ENCODE measurements at places on chromosomes 4 and X. TPM values are rescaled to one million over a fixed set of nuclear protein-coding genes. Genes with fewer than 3 reads are reported as not detected.

DNA sequence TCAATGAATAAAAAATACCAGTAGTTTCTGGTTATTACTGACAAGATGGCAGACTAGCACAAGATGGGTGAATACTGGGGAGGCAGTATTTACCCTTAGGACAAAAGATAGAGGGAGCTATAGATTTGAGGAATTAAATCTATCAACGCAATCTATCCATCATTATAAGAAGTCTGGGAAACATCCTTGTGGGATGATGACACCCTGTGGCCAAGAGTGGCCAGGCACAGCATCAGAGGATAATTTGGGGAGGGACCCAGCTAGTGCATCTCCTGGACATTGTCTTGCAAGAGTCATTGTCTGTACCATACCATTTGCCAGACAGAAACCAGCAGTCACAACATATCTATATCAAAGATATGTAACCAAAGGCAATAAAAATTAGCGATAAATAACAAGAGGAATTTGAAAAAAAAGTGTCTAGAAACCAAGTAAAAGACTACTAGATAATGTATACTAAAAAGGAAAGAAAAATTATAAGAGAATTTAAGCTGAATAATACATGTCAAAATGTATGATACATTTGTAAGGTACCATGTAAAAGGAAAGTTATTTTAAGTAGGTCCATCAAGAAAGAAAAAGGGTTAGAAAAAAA lies 22.9 kb downstream of the KCTD8 start:
- DNase-seq = no peak

- DNase-seq = no peak
Observed at GRCh38 chr4:111631215-111631999, 513.8 kb upstream of the FAM241A start.

DNA sequence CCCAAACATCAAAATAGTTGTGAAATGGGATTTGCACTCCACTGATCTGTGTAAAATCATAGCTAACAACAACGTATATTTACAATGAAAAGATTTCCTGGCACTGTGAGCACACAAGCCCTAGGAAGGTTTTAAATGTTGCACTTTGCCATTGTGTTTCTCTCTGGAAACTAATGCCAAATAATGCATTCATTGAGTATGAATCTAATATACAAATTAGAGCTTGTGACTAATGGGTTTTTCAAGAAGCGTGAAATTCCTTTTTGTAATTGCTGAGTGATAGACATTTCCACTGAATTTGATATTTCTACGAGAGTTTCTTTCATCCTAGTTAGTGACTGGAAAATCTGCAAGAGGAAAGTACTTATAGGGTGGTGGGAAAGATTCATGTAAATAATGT lies 135.9 kb downstream of the COL25A1 start:
- no peak for DNase-seq

DNA sequence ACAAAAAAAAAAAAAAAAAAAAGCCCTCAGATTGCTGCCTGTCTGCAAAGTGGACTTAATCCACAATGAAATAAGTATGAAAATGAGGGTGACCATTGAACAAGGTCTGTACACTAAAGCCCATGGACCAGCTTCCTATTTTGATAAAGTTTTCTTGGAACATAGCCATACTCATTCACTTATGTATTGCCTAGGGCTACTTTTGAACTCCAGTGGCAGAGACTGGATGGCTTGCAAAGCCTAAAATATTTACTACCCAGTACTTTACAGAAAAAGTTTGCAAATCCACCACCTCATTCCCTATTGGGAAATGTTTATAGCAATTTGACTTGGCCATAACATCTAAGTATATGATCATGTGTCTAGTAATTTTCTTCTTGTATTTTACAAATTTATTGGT lies 481.7 kb downstream of the NAF1 start:
- DNase-seq = no peak

- DNase-seq = no peak
Observed at GRCh38 chr4:7716010-7716721, 223.5 kb downstream of the AFAP1 start.

DNA sequence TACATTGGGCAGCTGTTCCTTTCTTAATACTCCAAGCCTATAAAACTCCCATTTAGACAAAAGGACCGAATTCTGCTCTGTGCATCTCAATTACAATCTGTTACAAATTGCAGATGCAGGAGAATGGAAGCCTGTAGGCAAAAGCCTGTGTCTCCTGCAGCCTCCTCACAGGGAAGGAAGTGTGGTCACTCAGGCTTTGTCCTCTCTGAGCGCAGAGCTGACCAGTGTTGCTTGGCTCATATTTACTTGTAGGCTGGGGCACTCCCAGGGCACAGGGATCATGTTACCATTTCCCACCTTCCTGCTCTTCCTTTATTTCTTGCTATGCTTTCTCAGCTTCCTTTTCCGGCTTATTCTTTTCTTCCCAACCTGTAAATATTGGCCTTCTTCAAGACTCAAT lies 15.7 kb downstream of the SUPT20HL2 start:
- DNase-seq = no peak

DNA sequence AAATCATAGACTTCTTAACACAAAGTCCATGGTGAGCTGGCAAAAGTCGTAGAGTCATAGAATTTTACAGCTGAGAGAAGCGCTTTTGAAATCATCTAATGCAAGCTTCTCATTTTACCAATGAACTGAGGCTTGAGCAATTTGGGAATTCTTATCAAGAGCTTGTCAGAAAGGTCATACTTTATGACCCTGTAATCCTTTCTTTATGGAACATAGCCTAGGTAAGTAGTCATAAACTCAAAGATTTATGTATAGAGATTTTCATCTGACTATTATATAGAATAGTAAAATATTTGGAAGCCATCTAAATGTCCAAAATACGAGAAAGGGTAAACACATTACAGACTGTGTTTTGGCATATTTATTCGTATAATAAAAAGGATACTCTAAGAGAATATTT lies 563.5 kb downstream of the PCDH7 start:
- DNase-seq = no peak

DNA sequence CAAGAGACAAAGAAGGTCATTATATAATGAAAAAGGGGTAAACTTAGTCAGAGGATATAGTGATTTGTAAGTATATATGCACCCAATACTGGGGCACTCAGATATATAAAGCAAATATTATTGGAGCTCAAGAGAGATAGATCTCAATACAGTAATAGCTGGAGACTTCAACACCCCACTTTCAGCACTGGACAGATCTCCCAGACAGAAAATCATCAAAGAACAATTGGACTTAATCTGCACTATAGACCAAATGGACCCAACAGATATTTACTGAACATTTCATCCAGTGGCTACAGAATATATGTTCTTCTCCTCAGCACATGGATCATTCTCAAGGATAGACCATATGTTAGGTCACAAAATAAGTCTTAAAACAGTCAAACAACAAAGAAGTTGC lies 47.2 kb upstream of the RBMXL3 start:
- DNase-seq = no peak

- no peak for DNase-seq
Observed at GRCh38 chrX:98380106-98380505, 1496.4 kb downstream of the RPA4 start.

GRCh38 chrX:153600032-153600373 lies 1.1 kb upstream of the CCNQ start:
- DNase-seq = no peak

HSFX1 gene
- 0.21 TPM for polyA plus RNA-seq

PLAC1 gene
- 2.4 TPM for polyA plus RNA-seq

IRS4 gene
- 0.02 TPM for polyA plus RNA-seq

IL2 gene
- polyA plus RNA-seq = not detected

HPGDS gene
- not detected for polyA plus RNA-seq
